ENCODE measurements at places on chromosomes 12 and 14. TPM values are rescaled to one million over a fixed set of nuclear protein-coding genes. Genes with fewer than 3 reads are reported as not detected.

MUCL1 gene
- total RNA-seq: not detected

DNA sequence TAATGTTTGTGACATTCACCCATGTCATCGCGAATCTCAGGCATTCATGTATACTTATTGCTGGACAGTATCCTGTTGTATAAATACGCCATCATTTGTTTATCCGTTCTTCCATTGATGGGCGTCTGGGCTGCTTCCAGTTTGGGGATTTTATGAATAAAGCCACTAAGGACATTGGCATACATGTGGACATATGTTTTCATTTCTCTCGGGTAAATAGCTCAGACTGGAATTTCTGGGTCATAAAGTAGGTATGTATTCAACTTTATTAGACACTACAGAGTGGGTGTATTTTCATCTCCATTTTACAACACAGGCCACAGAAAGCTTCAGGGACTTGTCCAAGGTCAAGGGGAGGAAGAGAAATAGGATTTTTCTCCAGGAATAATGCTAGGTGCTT is 48.9 kb downstream of the HRK start:
- no peak for ATAC-seq

DNA sequence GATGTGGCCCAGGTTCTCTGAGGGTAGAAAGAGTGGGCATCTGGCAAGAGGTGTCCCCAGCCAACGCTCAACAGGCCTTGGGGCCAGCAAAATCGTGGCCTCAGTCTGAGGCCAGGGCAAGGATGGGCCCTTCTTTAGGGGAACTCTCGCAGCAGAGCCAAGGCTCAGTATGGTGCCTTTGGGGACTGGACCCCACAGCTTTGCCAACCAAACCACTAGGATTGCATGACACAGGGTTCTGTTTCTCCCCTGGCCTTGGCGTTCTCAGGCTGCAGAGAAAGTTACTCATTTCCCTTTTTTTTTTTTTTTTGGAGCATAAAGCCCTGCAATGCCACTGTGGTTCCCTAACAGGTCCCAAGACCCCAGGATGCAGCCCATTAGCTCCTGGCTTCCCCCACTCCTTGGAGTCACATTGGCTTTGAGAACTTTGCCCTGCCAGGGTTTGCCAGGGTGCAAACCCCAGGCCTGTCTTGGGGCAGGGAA is 100.6 kb downstream of the LGMN start:
- ATAC-seq: no peak

DNA sequence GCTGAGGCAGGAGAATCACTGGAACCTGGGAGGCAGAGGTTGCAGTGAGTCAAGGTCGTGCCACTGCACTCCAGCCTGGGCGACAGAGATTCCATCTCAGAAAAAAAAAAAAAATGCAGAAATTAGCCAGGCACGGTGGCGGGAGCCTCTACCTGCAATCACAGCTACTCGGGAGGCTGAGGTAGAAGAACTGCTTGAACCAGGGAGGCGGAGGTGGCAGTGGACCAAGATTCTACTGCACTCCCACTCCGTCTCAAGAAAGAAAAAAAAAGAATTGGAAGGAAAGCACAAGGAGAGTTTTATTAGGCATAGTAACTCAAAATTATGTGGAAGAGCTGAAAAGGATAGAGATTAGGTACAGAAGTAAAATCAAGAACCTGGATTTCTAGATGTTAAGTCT is 20.8 kb upstream of the AMHR2 start:
- ATAC-seq: no peak
